ENCODE measurements at places on chromosomes 2 and 18. TPM values are rescaled to one million over a fixed set of nuclear protein-coding genes. Genes with fewer than 3 reads are reported as not detected.

- DNase-seq: no peak
Observed at GRCh38 chr2:96927405-96928171, 57.7 kb upstream of the SEMA4C start.

DNA sequence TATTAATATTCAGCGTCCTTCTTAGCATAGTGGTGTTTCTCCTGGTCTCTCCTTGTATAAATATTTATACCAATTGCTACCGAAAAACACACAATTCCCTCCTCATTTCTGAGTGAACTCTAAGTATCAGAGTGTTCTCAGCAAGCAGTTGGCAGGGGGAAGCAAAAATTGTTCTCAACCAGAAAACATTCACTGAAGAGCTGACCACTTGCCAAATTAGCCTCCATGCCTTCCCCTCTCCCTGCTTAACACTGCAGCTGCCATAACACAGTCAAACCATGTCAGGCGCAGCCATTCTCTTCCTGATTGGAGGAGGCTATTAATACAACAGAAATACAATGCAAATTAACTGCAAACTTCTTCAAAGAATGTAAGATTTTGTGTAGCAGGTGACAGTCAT is 105.0 kb downstream of the COL6A3 start:
- no peak for DNase-seq

- DNase-seq: no peak
Observed at GRCh38 chr2:39947294-39948015, 168.4 kb upstream of the THUMPD2 start.

DNA sequence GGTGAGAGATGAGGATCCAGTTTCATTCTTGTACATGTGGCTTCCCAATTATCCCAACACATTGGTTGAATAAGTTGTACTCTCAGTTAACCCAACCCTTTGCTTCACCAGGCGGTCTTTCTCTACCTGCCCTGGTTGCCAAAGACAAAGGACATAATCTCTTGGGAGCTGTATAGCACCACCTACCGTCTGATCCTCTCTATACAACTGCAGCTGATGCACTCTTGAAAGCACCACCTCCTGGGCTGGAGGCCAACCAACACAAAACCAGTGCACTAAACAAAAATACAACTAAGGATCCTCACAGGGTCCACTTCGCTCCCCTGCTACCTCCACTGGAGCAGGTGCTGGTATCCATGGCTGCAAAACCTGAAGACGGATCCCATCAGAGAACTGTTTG is 473.6 kb upstream of the NRXN1 start:
- no peak for DNase-seq

GRCh38 chr2:102295566-102295965 is 15.8 kb upstream of the IL1RL1 start:
- DNase-seq: no peak

DNA sequence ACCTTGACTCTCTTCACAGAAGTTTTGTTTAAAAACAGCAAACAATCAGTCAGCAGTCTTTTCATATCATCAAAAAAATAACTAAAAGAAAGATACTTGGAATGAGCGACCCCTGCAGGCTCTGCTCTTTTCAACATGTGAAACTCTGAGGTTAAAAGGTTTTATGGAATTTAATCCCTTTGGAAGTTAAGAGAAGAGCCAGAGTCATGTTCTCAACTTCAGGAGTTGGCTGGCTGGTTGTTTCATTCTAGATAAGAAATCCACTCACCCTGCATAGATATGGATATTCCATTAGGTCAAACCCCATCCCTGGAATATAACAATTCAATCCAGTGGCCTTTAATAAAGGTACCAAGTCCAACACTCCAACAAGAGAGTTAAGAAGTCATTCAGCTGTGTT is 115.6 kb upstream of the RMDN2 start:
- no peak for DNase-seq

DNA sequence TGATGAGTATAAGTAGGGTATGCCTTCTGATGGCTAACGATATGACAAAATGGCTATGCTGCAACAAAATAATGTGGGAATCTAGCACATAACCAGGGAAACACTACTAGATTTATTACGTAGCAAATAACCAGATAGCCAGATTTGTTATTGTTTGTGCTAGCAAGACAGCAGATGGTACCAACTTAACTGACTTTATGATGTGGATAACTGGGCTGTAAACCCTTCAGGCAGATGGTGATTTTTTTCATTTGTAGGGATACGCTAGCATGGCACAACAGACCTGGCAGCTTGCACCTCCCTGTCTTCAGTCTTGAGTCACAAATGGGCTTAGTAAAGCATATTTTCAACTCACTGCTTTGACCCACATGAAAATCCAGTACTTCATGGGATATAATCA is 48.7 kb downstream of the PRELID3A start:
- no peak for DNase-seq

DNA sequence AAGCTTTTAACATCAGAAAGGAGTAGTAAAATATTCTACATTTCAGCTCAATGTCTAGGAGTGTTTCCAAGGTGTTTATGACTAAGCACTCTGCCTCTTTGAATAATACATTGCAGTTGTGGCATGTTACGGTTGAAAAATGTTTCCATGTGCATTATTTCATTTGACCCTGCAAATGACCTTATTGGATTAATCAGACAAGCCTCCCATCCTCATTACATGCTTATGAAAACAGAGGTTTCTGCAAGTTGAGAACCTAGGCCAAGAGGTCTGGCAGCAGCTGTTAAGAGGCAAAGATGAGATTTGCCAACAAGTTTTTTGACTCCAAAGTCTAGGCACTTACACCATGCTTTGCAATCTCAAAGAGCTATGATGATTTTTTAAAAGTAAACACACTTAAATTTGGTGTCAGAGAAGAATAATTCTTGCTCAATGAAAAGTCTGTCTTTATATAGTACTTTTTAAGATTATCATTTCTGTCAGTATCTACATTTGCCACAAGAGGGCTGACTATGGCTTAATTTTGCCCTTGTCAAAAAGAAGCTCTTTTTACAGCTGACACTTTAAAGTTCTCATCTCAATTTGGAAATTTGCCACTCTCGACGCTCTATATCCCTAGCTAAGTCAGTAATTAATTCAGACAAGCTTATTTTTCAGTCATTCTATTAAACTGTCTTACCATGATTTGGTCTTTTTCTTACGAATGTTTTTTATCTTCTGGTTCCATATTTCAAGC is 260.6 kb downstream of the PAX3 start:
- DNase-seq: no peak

- DNase-seq: no peak
Observed at GRCh38 chr2:121405233-121405632, 120.2 kb upstream of the TFCP2L1 start.

DNA sequence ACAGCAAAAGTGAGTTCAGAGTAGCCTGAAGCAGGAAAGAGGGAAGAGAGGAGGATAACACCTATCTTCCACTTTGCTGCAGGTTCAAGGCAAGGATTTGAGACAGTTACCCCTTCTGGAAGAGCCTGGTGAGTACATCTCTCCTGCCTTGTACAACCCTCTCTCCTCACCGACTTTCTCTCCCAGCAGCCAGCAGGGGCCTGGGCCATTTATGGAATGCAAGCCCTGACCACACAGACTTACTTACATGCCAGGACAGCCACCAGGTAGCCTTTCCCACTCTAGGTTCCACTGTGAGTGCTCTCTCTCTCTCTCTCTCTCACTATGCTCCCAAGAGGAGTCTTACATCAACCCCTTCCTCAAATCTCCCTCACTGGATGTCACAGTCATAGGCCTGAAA is 57.0 kb downstream of the BCL11A start:
- no peak for DNase-seq

- no peak for DNase-seq
Observed at GRCh38 chr2:191249156-191249813, 4.1 kb downstream of the MYO1B start.

DNA sequence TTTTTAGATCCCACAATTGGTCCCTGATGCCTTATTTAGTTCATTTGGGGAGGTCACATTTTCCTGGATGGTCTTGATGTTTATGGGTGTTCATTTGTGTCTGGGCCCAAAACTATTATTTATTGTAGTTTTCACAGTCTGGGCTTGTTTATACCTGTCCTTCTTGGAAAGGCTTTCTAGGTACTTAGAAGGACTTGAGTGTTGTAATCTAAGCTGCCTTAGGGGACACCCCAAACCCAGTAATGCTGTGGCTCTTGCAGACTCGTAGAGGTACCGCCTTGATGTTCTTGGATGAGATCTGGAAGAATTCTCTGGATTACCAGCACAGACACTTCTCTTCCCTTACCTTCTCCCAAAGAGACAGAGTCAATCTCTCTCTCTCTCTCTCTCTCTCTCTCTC is 25.0 kb upstream of the ITSN2 start:
- DNase-seq: no peak

GRCh38 chr2:27991146-27991545 is 100.6 kb downstream of the BABAM2 start:
- DNase-seq: no peak

- no peak for DNase-seq
Observed at GRCh38 chr2:222298001-222298310, 842 bp downstream of the PAX3 start.

GRCh38 chr18:54020966-54021365 is 203.5 kb downstream of the MBD2 start:
- no peak for DNase-seq

- DNase-seq: no peak
Observed at GRCh38 chr18:41842886-41843285, 112.1 kb upstream of the PIK3C3 start.

GRCh38 chr18:11309172-11309571 is 159.8 kb upstream of the PIEZO2 start:
- DNase-seq: no peak

DNA sequence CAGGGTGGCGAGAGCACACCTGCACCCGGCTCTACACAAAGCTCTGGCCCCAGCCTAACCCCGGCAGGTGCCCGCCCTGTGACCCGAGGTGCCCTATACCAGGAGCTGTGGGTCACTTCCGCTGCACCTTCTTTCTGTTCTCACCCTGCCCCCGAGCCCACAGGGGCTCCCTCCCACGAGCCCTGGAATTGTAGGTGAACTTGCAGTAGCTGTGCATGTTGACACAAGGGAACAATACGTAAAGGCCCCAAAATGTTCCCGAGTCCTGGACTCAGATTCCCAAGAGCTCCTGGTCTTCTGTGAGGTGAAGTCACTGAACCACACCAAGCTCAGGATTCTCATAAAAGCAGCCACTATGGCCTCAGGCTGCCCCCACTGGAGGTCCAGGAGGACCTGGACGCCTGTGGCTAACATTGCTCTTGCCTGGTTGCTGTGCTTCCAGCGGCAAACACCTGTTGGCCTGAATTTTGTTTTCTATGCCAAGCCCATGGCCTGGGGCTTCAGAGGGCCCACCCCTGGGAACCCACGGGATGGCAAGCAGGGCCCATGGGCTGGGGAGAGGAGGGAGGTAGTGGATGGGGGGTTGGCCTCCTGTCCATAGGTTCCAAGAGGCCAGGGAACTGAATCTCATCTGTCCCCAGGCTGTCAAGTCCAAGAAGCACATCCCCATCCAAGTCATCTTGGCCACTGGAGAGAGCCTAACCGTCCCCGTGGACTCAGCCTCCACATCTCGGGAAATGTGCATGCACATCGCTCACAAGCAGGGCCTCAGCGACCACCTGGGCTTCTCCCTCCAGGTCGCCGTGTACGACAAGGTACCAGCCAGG is 23.2 kb upstream of the GPR17 start:
- DNase-seq: no peak

GRCh38 chr18:73842795-73843394 is 304.7 kb downstream of the FBXO15 start:
- peak; percentile 72 for DNase-seq

DNA sequence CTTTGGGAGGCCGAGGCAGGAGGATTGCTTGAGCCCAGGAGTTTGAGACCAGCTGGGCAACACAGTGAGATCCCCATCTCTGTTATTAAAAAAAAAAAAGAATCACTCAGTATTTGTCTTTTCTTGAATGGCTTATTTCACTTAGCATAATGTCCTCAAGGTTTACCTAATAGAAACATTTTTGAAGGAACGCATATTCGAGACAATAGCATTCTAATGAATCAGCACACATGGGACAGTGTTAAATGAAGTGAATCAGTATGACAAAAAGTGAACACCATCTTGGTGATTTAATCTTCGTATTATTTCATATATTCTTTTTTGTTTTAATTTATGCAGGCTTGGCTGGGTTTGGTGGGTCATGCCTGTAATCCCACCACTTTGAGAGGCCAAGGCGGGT is 44.7 kb downstream of the WIPF1 start:
- DNase-seq: no peak

GRCh38 chr2:134287323-134287722 is 33.5 kb downstream of the MGAT5 start:
- DNase-seq: no peak

DNA sequence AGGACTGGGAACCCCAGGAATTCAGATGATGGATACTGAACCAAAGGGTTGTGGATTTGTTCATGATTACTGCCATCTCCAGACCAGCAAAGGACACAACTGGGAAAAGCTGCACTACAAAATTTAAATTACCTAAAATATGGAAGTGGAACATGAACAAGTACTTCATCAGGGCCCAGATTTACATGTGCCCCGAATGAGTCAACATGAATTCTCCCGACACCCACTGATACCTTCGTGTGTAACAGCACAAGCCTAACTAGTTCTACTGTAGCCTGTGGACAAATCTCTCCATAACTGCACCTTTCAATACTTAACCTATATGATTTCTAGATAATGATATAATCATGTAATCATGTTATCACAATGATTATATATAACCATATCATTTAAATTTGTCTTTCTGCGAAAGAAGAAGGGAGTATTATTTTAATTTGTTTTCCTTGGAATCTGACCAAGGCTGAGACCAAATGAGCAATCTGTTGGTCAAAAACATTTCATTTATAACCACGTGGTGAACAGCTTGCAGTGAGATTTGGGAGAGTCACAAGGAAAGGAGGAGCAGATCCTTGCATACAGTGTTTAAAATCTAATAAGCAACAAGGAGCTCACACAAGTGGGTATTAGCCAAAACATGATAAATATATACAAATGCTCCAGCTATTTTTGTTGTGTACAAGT is 70.5 kb downstream of the CACNB4 start:
- no peak for DNase-seq

DNA sequence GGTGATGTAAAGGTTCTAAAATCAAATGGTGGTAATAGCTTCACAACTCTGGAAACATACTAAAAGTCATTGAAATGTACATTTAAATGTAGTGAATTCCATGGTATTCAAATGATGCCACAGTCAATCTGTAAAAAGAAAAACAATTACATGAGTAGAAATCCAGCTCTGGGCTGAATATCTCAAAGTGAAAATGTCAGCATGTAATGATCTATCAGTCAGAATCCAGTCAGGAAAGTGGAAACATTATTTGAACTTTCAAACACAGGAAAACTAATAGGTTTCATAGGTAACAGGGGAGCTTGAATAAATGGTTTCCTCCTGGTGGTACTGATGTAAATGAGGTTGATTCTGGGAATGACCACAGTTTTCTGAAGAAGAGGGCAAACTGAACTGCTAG is 186.4 kb downstream of the CDH7 start:
- no peak for DNase-seq

GRCh38 chr2:100780203-100781008 is 39.5 kb upstream of the NPAS2 start:
- DNase-seq: no peak

Gene STEAP3
- total RNA-seq: 2.1 TPM

Gene SLC11A1
- not detected for total RNA-seq

Gene ERFE
- 12.2 TPM for total RNA-seq

Gene RGPD4
- total RNA-seq: 0.12 TPM

Gene ENOSF1
- 9.7 TPM for total RNA-seq

Gene EML6
- 0.91 TPM for total RNA-seq

Gene ETAA1
- total RNA-seq: 20.0 TPM

Gene DDX18
- 75.7 TPM for total RNA-seq

Gene PARD6G
- 25.2 TPM for total RNA-seq

Gene TMEM17
- 0.91 TPM for total RNA-seq

Gene TRAF3IP1
- 10.3 TPM for total RNA-seq

Gene RGPD3
- 0.27 TPM for total RNA-seq

Gene CPO
- total RNA-seq: not detected

Gene SLC14A1
- total RNA-seq: not detected

Gene ANKRD36B
- total RNA-seq: 54.7 TPM

All from glutamatergic neuron (in vitro differentiated cells).